SW 1271 (cell line): ENCODE measurements at places on chromosomes 6 and 20.
A peak's percentile ranks its signal among the peaks of the same experiment; 100 is the strongest.

DNA sequence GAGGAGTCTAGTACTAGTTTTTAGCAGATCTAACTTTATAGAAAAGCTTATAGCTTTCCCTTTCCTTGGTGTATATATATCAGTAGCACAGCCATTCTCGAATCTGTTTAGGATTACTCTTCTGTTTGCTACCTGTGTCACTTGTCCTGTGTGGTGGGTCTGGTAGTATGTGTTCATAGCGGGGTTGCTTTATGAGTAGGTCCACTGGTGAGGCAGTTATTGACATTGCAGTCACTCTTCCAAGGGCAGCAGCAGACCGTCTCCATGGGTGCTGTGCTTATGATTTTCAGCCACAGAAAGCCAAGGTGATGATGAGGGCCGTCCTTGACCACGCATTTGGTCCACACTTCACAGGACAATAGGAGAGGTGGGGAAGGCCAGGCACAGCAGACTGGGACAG is 171.5 kb downstream of the CDKAL1 start:
- no peak for DNase-seq

- DNase-seq = no peak
Measured at GRCh38 chr6:155448668-155449449, 6.8 kb downstream of the NOX3 start.

DNA sequence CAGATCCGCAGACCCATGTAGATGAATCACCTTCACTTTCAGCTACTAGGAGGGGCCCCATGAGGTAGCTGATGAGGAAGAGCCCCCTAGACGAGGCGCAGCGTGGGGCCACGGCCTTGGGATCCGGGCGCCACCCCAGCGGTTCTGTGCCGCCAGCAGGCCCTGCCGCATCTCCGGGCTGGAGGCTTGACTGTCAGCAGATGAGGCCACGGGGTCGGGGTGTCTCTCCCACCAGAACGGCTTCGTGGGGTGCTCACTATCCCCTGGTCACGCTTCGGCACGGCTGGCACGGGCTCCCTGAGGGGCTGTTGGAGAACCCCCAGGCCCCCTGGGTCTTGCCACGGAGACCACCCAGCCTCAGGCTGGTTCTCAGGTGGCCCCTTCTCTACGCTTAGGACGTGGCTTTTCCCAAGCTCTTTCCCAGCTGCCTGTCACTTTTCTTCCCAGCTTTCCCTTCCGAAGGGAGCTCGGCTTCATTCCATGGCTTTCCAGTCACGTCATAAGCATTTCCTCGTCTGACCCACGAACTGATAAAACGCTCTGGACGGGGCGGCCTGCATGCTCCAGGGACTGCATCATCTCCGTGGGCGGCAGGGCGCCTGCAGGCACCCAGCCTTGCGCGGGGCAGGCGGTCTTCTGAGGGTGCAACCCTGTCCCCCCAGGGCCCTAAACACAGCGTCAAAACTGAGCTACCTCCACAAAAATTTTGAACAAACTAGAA is 85.9 kb downstream of the THBS2 start:
- DNase-seq = no peak

GRCh38 chr6:168834801-168835200 is 393.8 kb downstream of the SMOC2 start:
- no peak for DNase-seq

GRCh38 chr6:97282726-97283617 is at the start of gene MMS22L:
Gene MMS22L, minus strand, starts transcription at chr6:97283216. Its CDS starts 739 bp downstream, at chr6:97282477.
- DNase-seq = peak; percentile 89

DNA sequence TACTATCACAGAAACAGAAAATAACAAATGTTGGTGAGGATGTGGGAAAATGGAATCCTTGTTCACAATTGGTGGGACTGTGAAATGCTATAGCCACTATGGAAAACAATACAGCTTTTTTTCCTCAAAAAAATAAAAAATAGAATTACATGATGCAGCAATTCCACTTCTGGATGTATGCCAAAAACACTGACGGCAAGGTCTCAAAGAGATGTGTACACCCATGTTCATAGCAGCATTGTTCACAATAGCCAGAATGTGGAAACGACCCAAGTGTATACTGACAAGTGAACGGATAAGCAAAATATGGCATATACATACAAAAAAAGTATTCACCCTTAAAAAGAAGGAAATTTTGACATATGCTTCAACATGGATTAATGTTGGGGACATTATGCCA is 213.4 kb downstream of the KHDC1L start:
- DNase-seq = no peak

GRCh38 chr6:14591998-14592397 is 474.4 kb downstream of the CD83 start:
- DNase-seq = no peak

- DNase-seq = no peak
Measured at GRCh38 chr6:55666037-55666436, 87.0 kb upstream of the HMGCLL1 start.
